Stimulated activated CD4-positive, alpha-beta T cell treated with anti-CD3 and anti-CD28 coated beads, Interleukin-12 subunit alpha, Interleukin-12 subunit beta, amount 100 ng/mL, for 48 hours (primary cell): ENCODE measurements at places on chromosomes 1 and 21.
A peak's percentile ranks its signal among the peaks of the same experiment; 100 is the strongest.

DNA sequence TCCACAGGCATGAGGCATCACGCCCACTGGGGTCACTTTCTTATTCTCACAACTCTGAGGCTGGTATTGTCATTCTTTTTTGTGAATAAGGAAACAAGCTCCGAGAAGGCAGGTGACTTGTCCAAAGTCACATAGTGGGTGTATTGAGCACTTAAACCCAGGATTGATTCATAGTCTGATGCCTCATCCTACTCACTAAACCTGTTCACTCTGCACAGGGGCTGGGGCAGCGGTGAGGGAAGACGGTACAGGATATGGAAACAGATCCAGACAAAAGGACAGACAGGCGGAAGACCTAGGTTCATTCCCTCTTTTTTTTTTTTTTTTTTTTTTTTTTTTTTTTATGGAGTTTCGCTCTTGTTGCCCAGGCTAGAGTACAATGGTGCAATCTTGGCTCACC, 56.6 kb downstream of the NKAIN1 start:
- DNase-seq = no peak

- DNase-seq = no peak
These were observed 223.5 kb downstream of the KIF26B start for GRCh38 chr1:245378311-245378722.

DNA sequence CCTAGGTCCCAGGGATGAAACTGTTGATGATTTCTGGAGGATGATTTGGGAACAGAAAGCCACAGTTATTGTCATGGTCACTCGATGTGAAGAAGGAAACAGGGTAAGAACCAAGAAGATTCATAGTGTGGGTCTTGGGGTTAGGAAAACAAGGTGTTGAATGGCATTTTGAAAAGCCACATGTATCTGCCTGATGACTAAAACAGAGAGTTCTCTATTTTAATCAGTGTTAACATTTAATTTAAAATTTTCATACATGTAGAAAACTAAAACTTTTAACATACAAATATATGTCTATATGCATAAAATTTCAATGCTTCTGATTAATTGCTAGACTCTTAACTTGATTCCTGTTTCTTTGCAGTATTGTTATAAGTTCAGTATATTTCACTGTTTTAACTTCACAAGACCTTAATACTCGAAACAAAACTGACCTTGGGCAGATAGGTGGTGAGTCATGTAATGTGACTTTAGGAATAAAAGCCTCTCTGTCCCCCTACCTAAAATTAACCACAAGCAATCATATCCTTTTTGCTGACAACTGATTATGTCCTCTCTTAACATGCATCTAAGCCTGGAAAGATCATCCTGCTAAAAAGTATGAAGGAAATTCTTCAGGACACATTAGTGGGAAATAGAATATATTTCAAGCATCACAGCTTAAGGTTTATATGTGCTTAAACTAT, 95.6 kb downstream of the PTPRC start:
- DNase-seq = no peak

- DNase-seq = no peak
These were observed 31.9 kb downstream of the MIXL1 start for GRCh38 chr1:226255380-226255779.

- DNase-seq = no peak
These were observed 24.0 kb downstream of the TMPRSS2 start for GRCh38 chr21:41483973-41484372.

DNA sequence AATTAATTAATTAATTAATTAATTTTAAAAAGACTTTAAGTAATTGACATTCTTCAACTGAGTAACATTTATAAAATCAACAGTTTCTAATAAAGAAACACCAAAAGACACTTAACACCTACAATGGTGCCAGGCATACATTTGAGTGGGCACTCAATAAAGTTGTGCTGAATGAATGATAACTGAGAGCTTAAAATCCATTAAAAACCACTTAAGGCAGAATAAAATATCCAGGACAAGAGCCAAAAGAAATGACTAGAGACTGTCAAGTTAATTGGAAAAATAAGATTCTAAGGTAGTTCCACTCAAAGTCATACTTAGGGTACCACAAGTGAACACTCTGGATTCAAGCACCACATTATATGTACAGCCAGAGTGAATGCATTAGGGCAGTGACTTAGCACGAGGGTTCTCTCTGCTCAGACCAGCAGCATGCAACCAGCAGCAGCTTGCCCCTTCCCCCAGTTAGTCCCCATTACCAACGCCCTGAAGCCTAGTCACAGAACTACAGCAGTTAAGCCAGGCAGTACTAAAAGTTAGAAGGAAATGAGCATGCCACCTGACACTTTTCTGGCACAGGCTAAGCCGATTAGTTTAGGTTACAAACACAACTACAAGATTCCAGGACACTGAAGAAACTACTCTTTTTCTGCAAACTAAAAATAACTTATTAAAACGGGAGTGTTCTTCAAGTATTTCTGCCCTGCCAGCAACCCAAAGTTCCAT, 46.5 kb downstream of the LUZP1 start:
- no peak for DNase-seq

DNA sequence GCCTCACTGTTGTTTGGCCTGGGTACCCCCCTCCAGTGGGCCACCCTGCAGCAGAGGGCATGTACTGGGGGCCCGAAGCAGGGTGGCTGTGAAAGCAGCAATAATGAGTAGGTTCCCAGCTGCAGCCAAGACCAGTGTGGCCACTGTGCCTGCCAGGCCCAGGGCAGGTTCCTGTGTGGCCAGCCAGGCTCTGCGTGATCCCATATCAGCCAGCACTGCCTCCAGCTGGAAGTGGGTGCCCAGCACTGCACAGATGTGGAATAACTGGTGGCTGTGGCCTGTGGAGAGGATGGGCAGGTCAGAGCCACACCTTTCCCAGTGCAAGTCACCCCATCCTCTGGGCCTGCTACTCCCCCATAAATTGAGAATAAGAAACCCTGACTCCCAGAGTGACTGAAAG, 2.1 kb downstream of the BGLAP start:
- no peak for DNase-seq

- no peak for DNase-seq
These were observed 174.6 kb downstream of the KCNK2 start for GRCh38 chr1:215256936-215257679.

DNA sequence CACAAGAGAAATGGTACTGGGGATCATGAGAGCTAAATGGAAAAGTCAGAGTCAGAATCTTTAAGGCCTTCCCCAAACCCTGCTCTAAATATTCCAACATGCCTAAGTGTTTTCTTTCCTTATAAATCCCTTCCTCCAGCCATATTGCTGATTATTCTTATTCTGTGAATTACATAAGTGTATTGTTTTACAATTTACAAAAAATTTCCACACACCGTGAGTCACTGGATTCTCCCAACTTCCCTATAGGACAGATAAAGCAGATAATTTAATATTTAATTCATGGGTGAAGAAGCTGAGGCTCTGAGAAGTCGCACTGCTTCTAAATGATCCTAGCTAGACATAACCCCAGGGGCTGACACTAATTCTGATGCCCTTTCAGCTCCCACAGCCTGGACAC, 243.3 kb upstream of the JUN start:
- no peak for DNase-seq

DNA sequence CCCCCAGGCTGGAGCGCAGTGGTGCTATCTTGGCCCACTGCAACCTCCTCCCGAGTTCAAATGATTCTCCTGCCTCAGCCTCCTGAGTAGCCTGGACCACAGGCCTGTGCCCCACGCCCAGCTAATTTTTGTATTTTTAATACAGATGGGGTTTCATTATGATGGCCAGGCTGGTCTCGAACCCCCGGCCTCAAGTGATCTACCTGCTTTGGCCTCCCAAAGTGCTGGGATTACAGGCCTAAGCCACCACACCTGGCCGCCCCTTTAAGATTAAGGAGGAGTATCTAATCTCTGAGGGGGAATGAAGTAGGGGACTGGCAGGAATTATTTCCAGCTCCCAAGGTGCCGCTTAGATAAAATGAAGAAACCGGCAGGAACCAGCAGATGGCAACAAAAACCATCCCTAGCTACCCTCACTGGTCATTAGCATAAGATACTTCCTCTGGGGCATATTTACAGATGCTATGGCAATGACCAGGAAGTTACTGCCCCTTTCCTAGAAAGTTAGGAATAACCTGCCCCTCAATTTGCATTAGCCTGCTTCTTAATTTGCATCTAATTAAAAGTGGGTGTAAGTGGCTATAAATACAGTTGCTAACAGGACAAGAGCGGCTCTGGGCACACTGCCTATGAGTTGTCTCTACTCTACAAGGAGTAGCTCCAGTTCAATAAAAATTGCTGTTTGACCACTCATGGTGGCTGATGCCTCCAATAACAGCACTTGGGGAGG, 7.1 kb upstream of the NSUN4 start:
- no peak for DNase-seq

DNA sequence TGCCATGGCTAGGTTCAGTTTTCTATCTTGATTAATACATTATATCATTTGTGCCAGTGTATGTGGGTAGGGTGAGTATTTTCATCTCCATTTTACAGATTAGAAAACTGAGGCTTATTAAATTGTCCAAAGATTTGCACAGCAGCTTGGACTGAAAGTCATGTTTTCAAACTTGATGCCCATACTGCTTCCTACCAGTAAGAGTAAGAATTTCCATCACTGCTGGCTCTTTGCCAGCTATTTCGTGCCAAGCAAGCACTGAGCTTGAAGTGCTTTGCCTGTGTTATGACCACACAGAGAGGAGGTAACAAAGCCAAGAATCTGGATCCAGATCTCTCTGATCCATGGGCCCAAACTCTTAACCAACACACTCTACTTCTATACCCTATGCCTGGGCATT, 295.0 kb downstream of the VAV3 start:
- no peak for DNase-seq

GRCh38 chr21:19853709-19854575, 1144.3 kb upstream of the NCAM2 start:
- no peak for DNase-seq

GRCh38 chr1:1393428-1393827, 5.7 kb downstream of the CCNL2 start:
- DNase-seq = no peak

GRCh38 chr1:25631750-25632485, 15.3 kb downstream of the MAN1C1 start:
- DNase-seq = no peak

GRCh38 chr1:26616881-26617280, 78.9 kb upstream of the ARID1A start:
- DNase-seq = no peak

DNA sequence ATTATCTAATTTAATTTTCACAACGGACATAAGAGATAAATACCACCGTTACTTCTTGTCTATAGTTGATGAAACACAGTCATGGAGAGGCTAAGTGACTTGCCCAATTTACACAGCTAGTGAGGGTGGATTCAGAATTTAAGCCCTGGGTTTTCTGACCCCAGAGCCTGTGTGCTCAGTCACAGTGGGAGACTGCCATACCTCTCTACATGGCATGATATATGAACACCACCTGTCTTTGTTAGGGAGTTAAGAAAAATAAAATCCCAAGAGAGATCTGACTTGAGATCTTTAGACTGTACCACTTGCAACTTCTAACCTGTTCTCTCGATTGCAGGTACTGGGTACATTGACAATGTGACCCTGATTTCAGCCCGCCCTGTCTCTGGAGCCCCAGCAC, 40.3 kb downstream of the LAMC2 start:
- DNase-seq = no peak

GRCh38 chr1:56404561-56405030, 174.8 kb downstream of the PLPP3 start:
- no peak for DNase-seq

GRCh38 chr1:57517587-57518374, 93.9 kb upstream of the DAB1 start:
- DNase-seq = no peak

GRCh38 chr1:89271341-89272015, 1.2 kb downstream of the GBP5 start:
- DNase-seq = no peak

- no peak for DNase-seq
These were observed 15.1 kb downstream of the C1orf174 start for GRCh38 chr1:3884966-3885365.

GRCh38 chr1:202130297-202130721, 7.6 kb downstream of the GPR37L1 start:
- DNase-seq = no peak

GRCh38 chr21:34642211-34643075, 26.4 kb upstream of the CLIC6 start:
- no peak for DNase-seq

DNA sequence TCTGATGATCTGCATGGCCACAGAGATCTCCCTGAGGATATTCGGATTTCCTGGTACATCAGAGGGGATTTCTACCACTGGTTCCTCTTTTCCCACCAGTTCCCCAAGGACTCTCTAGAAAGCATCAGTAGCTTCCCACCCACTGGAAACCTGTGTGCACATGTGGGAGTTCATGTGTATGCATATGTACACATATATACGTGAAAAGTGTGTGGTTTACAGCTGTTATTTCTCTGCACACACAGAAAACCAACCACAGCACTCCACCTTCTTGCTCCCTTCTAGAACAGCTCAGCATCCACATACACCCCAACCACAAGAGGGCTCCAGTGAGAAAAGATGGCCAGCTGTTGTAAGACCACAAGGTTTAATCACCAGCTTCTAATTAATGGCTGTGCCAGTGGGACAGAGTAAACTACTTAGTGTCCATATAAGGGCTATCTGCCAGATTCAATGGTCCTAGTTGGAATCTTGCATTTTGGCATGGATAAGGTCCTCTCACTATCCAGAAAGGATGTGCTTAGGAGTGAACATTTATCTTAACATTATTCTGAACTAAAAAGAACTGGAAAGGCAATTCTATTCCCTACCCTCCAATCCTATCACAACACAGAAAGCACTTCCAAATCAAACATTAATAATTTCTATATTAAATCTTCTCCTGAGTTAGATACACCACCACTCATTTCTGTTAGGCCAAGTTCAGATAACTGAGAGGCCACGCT, 24.1 kb downstream of the GPR3 start:
- DNase-seq = peak; percentile 70

- DNase-seq = no peak
These were observed 2.7 kb upstream of the PRXL2B start for GRCh38 chr1:2583871-2584351.

DNA sequence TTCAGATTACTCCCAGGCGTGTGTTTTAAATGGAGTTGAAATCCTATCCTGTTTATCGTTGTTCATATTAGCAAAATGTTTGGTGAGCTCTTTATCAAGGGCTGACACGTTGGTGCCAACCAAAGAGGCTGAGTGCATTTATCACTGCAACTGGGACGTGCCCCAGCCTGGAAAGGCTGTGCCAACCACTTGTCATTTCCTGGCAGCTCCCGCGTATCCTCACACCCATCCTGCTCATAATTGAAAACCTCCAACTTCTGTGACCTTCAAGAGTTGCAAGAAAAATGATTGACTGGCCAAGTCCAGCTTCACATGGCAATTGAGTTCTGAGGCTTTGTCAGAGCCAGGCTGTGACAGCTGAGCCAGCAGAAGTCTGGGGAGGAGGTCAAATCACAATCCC, 43.7 kb upstream of the KCNA3 start:
- DNase-seq = no peak

DNA sequence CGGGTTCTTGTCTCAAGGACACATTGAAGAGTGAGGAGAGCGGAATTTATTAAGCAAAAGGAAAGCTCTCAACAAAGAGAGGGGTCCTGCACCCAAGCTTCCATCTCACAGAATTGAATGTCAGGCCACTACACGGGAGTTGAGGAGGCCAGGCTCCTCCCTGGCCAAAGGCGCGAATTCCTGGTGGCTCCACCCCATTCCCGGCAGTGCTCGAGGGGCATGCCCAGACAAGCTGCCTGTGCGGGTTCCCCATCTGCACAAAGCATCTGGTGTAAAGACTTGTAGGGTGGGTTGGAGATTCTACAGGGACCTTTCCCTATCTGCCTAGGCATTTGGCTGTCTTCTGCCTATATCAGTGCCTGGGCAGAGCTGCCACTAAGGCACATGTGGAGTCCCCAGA, 648.5 kb upstream of the PKN2 start:
- no peak for DNase-seq

GRCh38 chr21:17795146-17796036, 23.8 kb downstream of the C21orf91 start:
- no peak for DNase-seq
